ENCODE measurements at places on chromosomes 4 and X.

DNA sequence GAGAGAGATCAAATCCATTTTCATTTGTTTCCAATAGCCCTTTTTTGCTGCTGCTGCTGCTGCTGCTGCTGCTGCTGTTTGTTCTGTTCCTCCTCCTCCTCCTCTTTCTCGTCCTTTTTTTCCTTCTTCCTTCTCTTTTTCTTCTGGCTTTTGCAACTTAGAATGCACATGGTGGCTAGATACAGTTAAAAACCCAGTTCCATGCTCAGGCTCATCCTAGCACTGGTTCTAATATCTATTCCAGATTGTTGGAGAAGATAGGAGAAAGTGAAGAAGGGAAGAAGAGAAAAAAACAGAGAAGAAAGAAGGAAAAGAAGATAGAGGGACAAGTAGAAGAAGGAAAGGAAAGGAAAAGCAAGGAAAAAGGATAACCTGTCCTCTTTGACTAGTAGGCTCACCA, 39.7 kb downstream of the VSIG4 start:
- no peak for DNase-seq

DNA sequence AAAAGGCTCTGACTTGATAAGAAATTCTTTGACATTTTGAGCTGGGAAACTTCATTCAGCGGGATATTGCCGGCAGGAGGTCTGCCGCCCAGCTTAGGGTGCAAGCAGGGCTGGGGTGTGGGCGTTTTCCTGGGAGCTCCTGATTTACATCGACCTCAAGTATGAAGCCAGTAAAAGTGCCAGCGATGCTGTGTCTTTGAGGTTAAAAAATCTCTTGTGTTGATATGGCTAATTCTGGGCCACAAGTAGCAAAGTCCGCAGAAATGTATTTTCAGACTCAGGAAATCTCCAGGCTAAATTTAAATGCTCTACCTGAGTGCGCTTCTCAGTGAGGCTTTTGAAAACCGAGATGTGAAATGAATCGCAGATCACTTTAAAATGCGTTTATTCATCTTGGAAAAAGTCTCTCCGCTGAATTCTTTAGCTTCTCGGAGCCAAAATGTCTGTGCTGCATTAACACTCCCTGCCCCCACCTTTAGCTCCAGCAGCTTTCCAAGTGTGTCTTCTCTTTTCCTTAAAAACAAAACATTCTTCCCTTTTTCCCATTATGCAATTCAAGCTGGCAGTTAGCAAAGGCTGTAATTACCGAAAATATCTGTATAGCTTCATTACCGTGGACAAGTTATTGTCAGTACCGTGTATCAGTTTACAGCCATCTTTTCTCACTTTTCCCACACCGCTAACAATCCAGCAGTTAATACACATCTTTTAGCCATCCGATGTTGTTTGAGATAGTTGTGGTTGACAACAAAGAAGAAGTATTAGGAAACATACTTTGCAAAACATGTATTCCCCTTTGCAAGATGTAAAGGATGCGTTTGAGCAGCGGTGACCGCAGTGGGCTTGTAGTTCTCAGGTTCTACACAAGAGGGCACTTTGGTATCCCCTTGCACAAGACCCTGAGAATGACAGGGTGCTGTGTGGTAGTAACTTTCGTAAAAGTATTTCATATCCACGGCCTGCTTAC, 136.0 kb upstream of the STX18 start:
- peak; percentile 58 for DNase-seq

- no peak for DNase-seq
These were observed 381.9 kb downstream of the PRDM5 start for GRCh38 chr4:120540625-120541024.

DNA sequence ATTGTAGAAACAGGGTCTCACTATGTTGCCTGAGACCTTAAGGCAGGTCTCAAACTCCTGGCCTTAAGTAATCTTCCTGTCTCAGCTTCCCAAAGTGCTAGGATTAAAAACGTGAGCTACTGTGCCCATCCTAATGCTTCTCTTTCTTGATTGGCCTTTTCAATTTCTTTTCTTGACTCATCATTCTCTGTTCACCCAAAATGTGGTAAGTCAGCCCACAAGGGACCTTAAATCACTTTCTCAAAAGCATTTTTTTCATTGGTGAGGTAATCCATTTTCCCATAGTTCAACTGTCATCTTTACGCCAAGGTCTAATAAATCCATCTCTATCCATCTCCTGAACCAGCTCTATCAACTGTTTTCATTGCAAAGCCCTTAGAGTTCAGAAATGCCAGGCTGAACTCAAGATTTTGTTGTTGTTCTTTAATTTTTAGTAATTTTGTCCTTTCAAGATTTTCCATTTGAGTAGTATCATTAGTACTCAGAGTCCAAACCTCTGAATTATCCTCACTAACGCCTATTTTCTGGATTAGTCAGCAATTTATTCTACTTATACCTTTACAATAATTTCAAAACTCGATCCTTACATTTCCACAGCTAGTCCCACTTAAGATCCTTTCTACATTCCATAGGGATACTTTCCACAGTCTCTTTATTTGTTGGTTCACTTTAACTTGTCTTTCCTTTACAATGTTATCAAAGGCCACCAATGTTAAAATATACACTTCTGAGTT, 528.6 kb downstream of the IL15 start:
- no peak for DNase-seq

- DNase-seq = no peak
These were observed 16.2 kb downstream of the NOP14 start for GRCh38 chr4:2946812-2947600.

- DNase-seq = no peak
These were observed 77.6 kb downstream of the ATG4A start for GRCh38 chrX:108168961-108169740.

DNA sequence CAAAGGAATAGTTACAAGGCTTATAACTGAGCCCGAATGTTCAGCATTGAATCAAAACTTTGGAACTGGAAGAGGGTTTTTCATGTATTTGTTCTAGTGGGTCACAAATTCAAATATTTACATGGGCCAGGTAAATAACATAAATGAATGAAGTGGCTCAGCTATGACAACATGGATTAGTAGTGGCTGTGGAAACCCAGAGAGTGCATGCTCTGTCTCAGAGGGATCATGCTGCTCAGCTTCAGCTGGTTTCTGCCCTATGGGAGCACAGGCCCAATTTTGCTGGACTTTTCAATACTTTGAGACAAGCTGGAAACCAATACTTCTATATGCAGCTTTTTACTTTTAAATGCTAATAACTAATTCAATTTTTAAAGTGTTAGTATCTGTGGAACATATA, 394.0 kb upstream of the TEX13C start:
- no peak for DNase-seq

GRCh38 chr4:73853246-73853704, at the start of gene PF4V1:
PF4V1 (plus strand) TSS chr4:73853296; CDS start chr4:73853363, 67 bp downstream.
- DNase-seq = no peak

GRCh38 chr4:288891-289290, 16.4 kb downstream of the ZNF732 start:
- no peak for DNase-seq

DNA sequence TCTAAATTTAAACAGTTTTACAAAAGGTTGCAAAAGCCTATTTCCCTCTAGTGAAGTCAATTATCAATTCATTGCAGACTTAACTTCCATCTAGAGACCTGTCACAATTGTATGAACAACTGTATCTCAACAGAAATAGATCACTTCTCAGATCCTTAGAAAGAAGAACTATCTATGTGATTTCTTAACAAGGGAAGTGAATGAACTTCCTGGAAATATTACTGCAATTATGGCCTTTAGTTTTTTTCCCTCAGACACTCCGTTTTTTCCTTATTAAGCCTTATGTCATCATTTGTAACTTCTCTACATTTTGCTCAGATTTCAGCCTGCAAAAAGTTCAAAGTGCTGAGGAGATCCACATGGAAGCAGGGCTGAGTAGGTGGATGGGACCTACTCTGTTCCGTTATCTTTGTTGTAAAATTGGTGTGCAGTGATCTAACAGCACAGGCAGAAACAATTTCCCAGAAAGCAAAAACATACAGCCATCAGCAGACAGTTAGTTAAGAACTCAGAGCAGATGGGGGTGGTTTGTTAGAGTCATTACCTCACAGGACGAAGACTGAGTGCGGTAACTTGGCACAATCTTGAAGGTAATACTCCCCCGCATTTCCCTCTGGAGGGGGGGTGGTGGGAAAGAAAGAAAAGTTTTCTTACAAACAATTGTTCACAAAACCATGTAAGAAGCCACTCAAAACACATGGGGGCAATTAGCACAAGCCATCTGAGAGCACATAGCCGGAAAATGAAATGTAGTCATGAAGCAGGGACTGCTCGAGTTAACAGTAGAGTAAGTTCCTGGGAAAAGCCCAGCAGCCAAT, 112.3 kb downstream of the NYX start:
- no peak for DNase-seq

GRCh38 chrX:14073556-14073955, 43.9 kb upstream of the GEMIN8 start:
- no peak for DNase-seq

DNA sequence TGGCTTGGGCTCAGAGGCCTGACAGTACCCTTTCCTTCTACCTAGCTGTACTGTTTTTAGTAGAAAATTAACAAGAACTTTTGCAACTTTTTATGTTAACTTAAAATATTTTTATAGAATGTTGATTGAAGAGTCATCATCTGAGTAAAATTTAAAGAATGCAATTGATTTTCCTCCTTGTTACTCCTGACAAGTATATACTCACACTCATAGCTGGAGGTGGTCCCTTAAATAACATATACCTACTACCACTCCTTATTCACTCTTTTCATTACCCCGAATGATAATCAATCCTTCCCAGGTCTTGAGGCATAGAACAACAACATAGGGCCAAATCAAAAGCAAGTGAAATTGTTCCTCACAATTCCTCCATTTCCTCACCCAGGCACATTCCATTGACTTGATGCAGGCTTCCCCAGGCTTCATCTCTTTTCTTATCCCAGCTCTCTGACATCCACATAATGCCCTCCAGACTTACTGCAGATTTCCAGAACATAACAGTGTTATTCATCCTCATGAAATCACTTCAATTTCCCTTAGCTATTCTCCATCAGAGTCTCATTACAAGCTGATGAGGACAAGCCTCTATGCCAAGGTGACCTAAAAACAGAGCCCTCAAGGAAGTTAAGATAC, 73.2 kb upstream of the ANXA10 start:
- no peak for DNase-seq

- DNase-seq = no peak
These were observed 77.4 kb downstream of the PSAPL1 start for GRCh38 chr4:7357323-7357722.
